ENCODE measurements at places on chromosomes 3 and 15. TPM values are rescaled to one million over a fixed set of nuclear protein-coding genes. Genes with fewer than 3 reads are reported as not detected.

DNAH1 gene
- 2.3 TPM for total RNA-seq

HOMER2 gene
- 59.4 TPM for total RNA-seq

EDC3 gene
- total RNA-seq: 16.1 TPM

PDZRN3 gene
- 147 TPM for total RNA-seq

GLCE gene
- total RNA-seq: 8.4 TPM

RCN2 gene
- total RNA-seq: 24.0 TPM

ECE2 gene
- total RNA-seq: not detected

All from left ventricle myocardium superior (tissue), 1 donor.